HAP-1 (cell line): ENCODE measurements at places on chromosomes 1 and 21.

GRCh38 chr1:229666585-229666984 is 40.5 kb downstream of the URB2 start:
- DNase-seq = no peak

DNA sequence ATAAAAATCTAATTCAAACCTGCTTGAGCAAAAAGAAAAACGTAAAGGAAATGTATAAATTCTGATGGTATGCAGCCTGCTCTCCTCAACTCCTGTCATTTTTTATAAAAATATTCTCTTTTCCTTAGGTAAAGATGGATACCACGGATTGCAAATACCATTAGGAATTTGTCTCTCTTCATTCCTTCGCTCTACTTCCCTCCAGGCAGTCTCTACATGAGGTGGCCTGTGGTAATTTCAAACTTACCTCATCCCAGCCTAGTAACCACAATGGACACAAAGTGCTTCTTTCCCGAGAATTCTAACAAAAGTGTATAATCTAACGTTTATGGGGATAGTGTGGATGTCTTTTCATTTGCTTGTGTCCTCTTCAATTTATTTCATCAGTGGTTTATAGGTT is 239.5 kb upstream of the LRRC7 start:
- no peak for DNase-seq

DNA sequence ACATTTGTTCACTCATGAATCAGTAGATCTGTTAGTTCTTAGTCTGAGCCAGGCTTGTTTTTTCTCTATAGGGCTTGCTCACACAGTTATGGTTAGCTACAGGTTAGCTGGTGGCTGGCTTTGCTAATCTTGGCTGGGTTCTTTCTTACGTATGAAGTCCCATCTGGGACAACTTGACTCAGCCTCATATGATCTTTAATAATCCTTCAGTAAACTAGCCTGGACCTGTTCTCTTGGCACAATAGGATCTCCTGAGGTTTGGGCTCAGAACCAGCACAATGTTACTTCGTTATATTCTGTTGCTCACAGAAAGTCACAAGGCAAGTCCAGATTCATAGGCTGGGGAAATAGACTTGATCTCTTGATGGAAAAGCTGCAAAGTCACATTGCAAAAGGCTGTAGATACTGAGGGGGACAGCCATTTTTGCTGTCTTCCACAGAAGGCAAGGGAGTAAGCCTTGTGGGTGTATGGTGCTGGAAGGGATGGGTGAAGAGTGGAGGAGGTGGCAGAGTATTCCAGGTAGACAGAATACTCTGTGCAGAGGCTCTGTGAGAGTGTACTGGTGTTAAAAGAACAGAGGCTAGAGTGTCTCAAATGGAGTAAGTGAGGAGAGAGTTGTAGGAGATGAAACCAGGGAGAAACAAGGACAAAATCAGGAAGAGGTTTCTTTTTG is 24.4 kb downstream of the EFCAB7 start:
- no peak for DNase-seq

- no peak for DNase-seq
These were observed 77.9 kb downstream of the PSMG1 start for GRCh38 chr21:39105341-39105765.

DNA sequence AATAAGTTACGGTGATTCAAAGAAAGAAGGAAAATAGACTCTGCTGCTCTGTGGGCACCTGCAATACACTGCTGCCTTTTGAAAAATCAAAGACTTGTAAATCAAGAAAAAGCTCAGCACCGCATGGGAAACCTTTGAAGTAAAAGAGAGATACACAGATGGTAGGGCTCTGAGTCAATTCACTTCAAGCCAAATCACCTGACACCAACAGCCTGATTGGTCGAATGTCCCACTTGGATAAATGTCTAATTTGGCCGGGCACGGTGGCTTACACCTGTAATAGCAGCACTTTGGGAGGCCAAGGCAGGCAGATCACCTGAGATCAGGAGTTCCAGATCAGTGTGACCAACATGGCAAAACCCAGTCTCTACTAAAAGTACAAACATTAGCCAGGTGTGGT is 19.2 kb upstream of the RCAN3 start:
- DNase-seq = no peak

DNA sequence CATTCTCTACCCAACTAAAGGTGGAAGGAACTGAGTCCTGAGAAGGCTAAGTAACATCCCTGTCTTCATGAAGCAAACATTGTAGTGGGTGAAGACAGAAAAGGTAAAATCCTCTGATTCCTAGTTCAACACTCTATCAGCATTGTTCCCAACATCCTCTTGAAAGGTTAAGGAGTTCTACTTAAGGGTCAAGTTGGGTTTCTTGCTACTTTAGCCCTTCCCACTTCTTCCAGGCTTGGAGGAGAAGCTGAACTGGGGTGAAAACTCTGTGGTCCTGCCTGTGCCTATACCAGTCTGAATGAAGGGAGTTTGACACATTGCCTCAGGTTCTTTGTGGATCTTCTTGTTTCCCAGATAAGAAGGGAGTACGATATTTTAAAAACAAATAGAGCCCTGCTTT is 54.1 kb downstream of the ATP2B4 start:
- DNase-seq = no peak

DNA sequence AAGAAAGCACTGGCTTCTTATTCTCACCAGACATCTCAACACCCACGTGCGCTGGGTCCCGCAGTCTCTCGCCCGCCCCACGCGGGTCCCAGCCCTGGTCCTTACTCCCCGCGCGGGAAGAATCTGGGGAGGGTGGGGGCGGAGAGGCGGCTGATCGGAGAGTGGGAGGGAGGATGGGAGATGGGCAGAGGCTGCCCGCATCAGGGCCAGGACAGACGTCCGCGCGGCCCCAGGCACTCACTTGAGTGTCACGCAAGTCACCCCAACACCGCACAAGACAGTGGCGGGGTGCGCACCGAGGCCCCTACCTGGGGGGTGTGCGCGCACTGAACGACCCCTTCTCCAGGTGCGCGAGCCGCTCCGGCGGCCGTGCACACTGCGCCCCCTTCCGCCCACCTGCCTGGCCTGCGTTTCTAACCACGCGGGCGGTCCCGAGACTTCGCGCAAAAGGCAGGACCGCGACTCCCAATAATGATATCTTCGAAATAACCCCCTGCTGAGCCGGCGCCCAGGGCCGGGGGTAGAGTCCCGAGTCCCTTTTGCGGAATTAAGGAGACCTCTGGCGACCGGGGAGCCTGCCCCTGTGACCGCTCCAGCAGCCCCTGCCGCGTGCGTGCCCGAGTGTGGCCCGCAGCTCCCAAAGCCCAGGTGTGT is 6.0 kb upstream of the SIM2 start:
- no peak for DNase-seq

GRCh38 chr1:18651713-18652112 is 21.1 kb downstream of the PAX7 start:
- no peak for DNase-seq

DNA sequence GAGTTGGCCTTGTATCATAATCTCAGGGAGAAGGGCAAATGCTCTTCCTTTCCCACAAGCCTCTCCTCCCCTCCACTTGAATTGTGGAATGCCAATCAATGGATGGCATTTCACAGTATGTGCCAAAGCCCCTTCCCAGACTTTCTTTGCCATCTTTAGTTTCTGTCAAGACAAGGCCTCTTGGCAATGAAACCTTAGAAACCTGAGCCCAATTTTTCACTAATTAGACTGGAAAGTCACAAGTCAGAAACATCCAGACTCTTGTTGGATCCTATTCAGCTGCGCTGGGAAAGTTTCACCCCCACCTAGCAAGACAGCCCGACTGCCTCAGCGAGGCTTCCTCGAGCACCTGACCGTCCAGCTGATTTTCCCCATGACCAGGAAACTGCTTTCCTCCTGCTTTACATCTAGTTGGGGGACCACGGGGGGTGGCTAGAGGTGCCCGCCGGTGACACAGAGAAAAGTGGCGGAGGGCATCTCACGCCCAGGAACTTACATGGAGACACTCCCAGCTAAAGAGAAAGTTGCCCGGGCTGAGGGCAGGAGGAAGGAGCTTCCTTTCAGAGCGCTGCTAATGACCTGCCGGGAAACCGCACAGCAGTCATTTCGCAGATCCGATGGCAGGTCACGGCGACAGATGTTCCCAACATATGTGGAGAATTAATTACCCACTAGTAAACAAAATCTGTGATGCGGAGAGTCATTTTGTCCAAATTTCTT is 302.6 kb upstream of the RRP15 start:
- no peak for DNase-seq

- no peak for DNase-seq
These were observed 18.2 kb downstream of the GPR88 start for GRCh38 chr1:100556181-100556580.

- no peak for DNase-seq
These were observed 766.4 kb upstream of the ADGRL2 start for GRCh38 chr1:81034291-81034690.

- no peak for DNase-seq
These were observed 64.9 kb downstream of the PCNT start for GRCh38 chr21:46388896-46389295.

GRCh38 chr21:21165063-21165645 is 166.9 kb downstream of the NCAM2 start:
- no peak for DNase-seq

- DNase-seq = no peak
These were observed 97.4 kb downstream of the MRPL39 start for GRCh38 chr21:25509862-25510261.

DNA sequence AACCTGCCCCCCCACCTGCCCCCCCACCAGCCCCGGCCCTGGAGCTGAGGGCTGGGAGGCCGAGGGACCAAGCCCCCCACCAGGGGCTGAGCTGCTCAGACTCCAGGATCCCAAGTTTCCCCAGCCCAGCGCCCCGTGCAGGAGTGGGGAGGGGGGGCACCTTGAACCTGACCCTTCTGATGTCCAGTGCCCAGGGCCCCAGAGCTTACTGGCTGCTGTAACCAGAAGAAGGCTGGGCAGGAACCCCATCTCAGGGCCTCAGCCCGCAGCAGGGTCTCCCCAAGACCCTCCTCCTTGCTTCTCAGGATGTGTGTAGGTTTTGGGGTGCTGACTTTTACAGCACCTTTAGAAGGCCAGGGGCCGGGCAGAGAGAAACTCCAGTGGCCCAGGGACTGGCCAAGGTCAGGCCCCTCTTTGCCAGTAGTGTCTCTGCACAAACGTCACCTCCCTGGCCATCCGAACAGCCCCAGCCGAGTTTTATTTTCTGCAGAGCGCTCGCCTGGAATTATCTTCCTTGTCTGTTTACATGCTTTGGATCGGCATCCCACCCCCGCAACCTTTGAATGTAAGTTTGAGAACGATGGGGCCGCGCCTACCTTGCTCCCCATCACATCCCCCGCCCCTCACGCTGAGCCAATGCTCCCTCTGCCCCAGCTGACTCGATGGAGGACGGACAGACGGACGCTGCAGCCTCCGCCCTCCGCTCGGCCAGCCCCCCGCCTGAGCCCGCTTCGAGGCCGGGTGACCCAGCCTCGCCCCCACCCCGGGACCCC is 70.1 kb upstream of the CASZ1 start:
- peak; percentile 68 for DNase-seq

- DNase-seq = no peak
These were observed 2.2 kb upstream of the FRRS1 start for GRCh38 chr1:99768524-99769245.

GRCh38 chr1:39128959-39129358 is 75.5 kb upstream of the MACF1 start:
- DNase-seq = no peak

GRCh38 chr1:168617974-168618750 is 41.8 kb downstream of the XCL1 start:
- DNase-seq = no peak

DNA sequence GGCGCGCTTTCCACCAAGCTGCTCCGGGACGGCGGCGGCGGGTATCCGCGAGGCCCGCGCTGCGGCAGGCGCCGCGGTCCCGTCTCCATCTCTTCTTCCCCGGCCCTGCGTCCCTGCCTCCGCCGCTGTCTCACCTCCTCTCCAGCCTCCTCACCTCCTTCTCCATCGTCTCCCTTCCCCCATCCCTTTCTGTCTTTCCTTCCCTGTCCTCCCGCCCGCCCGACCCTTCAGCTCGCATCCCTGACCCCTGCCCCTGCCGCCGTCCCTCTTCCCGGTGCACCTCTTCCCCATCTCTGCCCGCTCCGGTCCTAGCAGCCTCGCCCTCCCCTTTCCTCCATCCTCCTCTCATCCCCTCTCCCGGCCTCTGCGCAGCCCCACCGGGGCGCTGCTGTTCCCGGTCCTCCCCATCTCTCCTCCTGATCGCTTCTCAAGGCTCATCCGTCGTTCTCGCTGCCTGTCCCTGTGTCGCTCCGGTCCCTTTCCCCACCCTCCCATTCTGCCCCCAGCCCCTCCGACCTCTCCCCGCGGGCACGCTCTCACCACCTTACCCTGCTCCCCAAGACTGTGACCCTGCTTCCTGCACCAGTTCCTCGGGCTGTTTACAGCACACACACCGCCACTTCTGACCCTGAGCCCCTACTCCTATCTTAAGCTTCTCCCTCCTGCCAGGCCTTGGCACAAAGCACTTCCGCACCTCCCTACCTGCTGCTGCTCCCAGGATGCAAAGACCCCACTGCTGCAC is 760 bp upstream of the NPHP4 start:
- DNase-seq = peak; percentile 27

GRCh38 chr1:110120960-110121561 is 8.8 kb downstream of the UBL4B start:
- DNase-seq = no peak

DNA sequence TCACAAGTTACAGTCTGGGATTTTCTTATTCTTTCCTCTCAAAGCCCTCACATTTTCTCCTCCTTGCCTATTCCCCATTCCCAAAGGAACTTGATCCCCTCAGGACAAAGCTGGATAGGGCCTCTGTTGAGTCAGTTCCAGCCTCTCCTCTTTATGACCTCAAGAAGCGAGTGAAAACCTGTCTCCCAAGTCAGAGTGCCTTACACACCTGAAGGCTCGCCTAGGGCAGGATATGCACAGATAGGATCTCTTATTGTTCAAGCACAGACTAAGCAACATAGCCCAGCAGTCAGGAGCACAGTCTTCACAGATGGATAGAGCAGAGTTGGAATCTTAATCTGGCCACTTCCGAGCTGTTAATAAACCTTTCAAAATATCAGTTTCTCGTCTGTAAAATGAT is 60.8 kb upstream of the PRRC2C start:
- no peak for DNase-seq

GRCh38 chr1:164932580-164932979 is 373.6 kb downstream of the PBX1 start:
- no peak for DNase-seq

GRCh38 chr21:25956993-25957714 is 213.4 kb downstream of the APP start:
- DNase-seq = no peak

GRCh38 chr1:81387446-81387845 is 413.3 kb upstream of the ADGRL2 start:
- no peak for DNase-seq

DNA sequence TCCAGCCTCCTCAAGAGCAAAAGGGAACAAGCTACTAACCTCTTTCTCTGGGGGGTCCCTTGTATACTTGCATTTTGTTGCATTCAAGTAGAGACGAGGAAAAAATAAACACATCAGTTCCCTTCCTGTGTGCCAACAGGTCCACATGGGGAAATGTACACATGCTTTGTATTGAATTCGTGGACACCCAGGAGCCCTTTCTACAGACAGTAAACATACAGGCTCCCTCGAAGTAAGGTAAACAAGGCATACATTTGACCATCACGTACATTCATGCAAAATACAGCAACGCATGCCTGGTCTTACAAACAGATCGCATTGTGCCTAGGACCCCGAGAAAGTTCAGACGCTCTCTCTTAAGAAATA is 1.1 kb downstream of the KCND3 start:
- DNase-seq = no peak
